RPMI8226 (cell line): ENCODE measurements at places on chromosomes 2 and 18.
A peak's percentile ranks its signal among the peaks of the same experiment; 100 is the strongest.

DNA sequence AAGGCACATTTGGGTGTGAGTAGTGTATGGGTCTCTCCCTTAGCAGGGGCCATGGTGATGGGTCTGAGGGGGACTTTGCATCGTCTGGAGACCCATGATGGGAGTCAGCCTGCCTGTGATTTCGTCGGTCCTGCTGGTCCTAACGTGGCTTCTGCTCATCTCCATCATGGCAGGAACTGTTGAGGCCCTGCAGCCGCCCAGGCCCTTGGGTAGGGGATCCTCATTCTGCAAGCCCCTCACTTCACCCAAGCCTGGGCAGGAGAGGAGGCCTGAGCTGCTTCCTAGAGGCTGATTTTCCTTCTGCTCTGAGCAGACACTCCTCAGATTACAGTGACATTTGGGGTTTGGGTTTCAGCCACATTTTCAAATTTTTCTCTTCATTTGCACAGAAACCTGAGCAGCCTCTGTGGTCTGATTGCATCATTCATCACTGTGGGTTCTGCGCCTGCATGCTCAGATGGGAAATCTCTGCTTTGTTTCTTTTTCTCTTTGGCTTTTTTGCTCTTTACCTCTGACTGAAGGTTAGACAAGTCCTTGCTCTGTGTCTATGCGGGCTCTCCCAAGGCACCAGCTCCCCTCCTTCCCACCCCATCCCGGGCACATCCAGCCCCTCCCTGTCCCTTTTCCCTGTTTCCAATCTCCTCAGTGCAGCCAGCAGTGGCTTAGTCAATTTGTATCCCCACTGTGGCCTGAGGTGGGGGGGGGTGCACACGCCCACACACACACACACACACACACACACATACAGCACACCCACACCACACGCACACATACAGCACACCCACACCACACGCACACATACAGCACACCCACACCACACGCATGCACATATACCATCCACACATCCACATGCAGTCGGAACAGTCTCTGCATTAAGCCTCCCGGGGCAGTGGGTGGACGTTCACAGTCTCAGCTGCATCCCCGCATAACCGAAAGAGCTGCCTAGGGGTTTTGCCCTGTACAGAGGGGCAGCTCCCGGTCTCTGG lies 305.4 kb upstream of the HS6ST1 start:
- DNase-seq: no peak

DNA sequence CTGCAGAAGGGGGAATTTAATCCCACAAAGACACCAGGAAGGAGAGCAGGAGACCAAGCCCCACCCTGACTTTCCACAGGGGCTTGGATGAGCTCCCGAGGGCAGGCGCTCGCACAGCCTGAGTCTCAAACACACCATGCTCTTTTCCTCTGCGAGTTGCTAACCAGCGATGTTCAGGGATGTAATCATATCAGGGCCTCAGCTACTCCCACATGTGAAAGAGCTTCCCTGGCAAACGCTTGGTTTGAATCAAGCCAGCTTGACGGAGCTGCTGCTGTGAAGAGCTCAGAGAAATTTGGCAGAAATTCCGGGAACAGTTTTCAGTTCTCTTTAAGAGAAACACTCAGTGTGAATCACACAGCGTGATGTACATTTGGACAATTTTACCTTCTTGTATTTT lies 385.8 kb downstream of the GALR1 start:
- DNase-seq: no peak

- DNase-seq: no peak
These were observed 151.1 kb downstream of the ZNF407 start for GRCh38 chr18:74748809-74749208.

GRCh38 chr2:238655198-238655860 lies 192.6 kb upstream of the TWIST2 start:
- DNase-seq: no peak

- DNase-seq: no peak
These were observed 189.3 kb downstream of the ANKRD30B start for GRCh38 chr18:14937271-14937670.

- DNase-seq: peak; percentile 40
These were observed 28.6 kb downstream of the IGFBP2 start for GRCh38 chr2:216661639-216662375.

- DNase-seq: no peak
These were observed 309.9 kb upstream of the ZNF521 start for GRCh38 chr18:25661831-25662230.

GRCh38 chr2:231785822-231786176 lies 446 bp upstream of the COPS7B start:
- no peak for DNase-seq

DNA sequence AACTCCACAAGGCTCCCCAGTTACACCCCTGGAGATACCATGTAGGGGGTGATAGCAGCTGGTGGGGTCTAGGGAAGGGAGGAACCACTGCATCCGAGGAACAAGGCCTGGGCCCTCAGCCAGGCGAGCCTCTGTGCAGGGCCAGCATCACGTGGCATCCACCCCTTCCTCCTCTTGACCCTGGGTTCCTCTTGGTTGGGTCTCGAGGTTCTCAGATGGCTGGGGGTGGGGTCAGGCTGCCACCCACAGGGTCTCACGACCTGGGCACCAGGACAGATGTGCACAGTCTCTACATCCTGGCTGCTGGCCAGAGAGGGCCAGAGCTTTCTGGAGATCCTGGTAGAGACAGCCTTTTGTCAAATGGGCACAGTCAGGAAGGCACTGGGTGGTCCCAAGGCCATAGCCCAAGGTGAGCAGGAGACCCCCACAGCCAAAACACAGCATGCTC lies 10.4 kb downstream of the HS6ST1 start:
- DNase-seq: no peak

GRCh38 chr2:72115110-72116080 lies 32.3 kb downstream of the CYP26B1 start:
- no peak for DNase-seq

GRCh38 chr2:144233317-144233716 lies 286.6 kb downstream of the ZEB2 start:
- DNase-seq: no peak

DNA sequence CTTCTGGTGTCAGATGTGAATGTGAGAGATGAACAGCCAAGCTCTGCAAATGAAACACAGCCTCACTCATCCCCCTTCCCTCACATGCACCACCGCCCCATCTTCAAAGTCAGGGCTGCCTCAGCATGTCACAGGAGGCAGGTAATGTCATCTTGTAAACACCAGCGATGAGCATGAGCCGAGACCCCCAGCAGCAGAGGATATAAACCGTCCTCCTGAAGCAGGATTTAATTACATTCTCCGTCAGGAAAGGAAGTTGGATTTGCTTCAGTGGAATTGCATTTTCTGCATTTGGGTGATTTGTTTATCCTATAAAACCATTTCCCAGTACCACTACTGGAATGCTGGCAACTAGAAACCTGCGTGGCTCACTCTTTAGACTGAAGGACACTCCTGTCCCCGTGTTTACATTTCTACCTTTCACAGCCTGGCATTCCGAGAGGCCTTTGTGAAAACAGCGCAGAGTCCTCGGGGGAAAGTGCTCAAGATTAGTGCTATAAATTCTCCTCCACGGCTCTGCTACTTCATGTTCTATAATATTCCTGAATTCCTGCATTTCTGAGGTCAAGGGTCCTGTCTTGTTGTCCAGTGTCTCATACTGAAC lies 619.2 kb downstream of the IRS1 start:
- no peak for DNase-seq

DNA sequence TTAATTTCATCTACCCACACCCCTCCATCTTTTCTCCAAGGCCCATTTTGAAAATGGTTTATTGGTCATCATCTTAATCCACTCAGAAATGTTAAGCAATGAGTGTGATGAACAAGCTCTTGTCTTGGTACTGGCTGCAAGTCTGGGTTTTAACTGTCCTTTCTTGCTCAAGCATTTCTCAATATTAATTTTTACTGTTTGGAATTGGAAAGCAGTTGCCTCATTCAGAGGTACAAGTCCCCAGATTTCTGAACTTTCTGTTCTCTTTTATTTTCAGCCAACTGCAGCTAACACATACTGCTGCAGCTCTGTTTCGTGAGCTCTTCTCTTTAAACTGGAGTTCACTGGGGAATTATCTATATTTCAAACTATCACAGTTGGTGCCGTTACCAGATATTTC lies 99.4 kb upstream of the TEX51 start:
- DNase-seq: no peak

DNA sequence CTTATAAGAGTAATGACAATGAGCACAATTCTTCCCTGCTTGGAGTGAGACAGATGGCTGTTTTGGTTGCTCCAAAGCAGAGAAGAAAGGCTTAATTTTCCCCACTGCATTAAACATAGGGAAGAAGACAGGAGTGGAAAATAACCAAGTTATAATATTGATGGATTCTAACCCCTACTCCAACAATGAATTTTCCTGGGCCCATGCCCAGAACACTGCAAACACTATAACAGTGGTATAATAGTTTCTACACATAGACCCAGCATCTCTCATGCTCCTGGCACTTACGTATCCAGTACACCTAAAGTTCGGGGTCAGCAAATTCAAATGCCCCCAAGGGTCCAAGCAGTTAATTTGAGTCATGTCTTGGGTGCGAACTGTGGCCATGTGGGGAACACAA lies 613.4 kb downstream of the PLCL1 start:
- DNase-seq: no peak

DNA sequence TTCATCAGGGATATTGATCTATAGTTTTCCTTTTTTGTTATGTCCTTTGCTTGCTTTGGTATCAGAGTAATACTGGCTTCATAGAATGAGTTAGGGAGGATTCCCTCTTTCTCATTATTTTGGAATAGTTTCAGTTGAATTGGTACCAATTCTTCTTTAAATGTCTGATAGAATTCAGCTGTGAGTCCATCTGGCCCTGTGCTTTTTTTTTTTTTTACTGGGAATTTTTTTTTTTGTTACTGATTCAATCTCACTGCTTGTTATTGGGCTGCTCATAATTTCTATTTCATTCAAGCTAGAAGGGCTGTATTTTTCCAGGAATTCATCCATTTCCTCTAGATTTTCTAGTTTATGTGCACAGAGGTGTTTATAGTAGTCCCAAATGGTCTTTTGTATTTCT lies 103.9 kb downstream of the RND3 start:
- no peak for DNase-seq

GRCh38 chr2:166360426-166360825 lies 15.3 kb downstream of the SCN9A start:
- DNase-seq: no peak

DNA sequence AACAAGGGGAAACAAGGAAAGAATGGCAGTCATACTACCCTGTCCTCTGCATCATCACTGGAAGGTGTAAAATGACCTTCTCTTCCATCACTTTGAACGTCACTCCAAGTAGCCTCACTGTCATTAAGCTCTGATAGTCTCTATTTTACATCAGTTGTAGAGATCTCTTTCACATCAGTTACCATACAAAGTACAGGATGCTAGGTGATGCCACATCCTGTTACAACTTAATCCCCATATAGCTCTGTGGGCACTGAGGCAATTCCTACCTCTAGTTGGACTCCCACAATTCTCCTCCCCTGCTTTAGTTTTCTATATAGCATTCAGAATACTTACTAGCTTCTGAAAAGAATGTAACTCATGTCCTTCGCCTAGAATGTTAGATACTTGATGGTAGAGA lies 55.1 kb upstream of the TTC27 start:
- no peak for DNase-seq

DNA sequence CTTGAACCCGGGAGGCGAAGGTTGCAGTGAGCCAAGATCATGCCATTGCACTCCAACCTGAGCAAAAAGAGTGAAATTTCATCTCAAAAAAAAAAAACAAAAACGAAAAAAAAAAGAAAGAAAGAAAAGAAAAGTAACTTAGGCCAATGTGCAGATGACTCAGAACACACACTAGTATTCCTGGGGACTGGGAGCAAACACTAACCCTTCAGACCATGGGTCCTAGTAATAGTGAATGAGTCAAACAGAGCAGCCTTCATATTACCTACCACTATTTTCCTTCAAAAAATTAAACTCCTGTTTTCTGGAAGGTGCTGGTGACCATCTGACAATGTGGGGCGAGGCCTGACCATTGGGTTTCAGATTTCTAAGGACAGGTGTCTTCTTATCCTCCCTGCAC lies 253.4 kb downstream of the PIEZO2 start:
- no peak for DNase-seq

DNA sequence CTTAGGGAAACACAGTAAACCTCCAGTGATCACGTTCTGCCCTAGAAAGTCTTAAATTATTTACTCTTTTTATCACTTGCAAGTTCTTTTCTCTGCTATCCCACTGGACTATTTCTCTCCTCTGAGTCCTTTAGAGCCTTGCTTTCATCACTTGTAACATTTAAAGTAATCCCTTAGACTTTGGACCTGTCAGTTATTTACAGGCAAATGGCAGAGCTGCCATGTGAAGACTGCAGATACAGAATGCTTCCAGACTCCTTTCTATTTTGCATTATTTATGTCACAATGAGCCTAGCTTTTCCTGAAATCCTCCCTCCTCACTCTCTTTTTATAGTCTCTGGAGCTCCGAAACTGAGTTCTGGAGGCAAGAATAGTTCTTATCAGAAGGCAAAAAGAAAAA lies 325.6 kb upstream of the TRIB2 start:
- no peak for DNase-seq

- no peak for DNase-seq
These were observed 3.6 kb downstream of the B3GNT2 start for GRCh38 chr2:62199392-62200125.

DNA sequence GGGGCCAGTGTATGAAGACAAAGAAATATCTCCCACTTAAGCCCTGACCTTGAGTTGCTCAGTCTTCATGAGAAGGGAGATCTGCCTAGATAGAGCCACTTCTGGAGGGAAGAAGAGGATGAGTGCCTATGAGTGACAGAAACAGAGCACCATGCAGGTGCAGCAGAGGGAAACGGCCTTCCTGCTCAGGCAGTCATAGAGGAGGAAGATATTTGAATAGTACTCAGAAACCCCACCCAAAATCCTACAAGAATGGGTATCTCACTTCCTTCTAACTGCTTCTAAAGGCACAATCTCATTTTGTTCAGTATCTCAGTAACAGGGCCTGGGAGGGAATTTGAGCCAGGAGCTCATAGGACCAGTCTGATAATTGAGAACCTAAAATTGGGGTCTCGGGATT lies 339.3 kb downstream of the ALK start:
- DNase-seq: no peak

- no peak for DNase-seq
These were observed 292.8 kb downstream of the INSIG2 start for GRCh38 chr2:118380915-118381653.

DNA sequence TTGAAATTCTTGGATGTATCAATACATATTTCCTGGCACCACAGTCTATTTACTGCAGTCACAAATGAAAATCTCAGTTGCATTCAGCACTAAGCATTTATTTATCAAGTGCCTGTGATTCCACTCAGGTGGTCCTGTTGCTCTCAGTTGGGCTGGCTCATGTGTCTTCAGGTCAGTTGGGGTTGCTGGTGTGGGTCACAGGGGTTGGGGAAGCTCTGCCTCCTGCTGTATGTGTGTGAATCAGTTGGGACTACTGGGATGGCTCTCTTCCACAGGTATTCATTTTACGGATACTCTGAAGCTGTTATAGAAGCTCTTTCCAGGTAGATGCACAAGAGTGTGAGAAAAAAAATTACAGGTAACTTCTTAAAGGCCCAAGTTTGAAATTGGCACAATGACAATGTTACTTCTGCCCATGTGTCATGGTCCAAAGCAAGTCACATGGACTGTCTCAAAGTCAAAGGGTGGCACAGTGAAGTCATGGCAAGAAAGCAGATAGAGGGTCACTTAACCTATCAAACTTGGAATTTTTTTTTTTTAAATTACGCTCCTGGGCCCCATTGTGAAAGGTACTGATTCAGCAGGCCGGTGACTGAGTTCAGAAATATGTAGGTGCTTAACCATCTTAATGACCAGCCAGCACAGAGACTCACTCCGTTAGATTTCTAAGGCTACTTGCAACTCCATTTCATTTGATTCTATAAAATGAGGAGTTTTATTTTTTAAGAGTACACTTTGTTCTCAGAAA lies 249.2 kb upstream of the GCFC2 start:
- no peak for DNase-seq
